ENCODE measurements at places on chromosomes 6 and 20.

- no peak for DNase-seq
Observed at GRCh38 chr6:156879591-156879990, 102.4 kb downstream of the ARID1B start.

GRCh38 chr6:402901-403658 lies 11.5 kb downstream of the IRF4 start:
- no peak for DNase-seq

GRCh38 chr6:13260831-13261230 lies 67.5 kb downstream of the TBC1D7 start:
- DNase-seq = no peak

GRCh38 chr6:75102301-75102700 lies 103.6 kb downstream of the COL12A1 start:
- DNase-seq = no peak

DNA sequence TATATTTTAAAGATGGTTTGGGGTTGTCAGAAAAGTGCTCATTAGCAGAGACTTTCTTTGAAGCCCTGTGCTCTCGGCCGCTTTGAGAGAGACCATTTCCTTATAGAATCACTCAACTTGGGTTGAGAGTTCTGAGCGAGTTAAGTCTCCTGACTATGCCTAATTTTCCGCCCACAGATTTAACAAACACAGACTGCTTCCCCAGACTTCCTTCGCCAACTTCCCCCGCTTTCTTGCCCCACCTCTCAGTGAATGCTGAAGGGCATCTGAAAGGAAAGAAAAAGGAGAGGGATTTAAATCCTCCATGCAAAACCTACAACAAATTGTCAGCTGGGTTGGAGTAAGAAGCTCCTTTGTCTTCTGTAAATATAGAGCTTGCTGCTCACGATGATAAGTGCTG lies 224.0 kb downstream of the EYA2 start:
- no peak for DNase-seq

DNA sequence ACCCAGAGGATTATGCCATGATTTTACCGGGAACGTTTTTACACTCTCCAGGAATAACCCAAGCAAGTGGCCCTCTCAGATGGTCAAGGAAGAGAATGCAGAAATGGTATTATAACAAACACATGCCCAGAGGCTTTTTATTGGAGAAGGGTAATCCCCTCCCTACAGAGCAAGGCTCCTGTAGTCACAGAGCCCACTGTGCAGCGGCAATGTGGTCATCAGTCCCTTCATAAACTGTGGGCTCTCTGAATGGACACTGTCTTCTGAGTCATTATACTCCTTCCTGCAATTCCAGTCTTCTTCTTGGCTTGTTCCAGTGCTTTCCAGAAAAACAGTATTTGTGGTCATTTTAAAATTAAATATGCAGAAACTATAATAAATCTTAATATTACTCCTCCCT lies 74.7 kb downstream of the LAMA4 start:
- DNase-seq = no peak

- no peak for DNase-seq
Observed at GRCh38 chr6:148457137-148457842, 114.7 kb downstream of the SASH1 start.

DNA sequence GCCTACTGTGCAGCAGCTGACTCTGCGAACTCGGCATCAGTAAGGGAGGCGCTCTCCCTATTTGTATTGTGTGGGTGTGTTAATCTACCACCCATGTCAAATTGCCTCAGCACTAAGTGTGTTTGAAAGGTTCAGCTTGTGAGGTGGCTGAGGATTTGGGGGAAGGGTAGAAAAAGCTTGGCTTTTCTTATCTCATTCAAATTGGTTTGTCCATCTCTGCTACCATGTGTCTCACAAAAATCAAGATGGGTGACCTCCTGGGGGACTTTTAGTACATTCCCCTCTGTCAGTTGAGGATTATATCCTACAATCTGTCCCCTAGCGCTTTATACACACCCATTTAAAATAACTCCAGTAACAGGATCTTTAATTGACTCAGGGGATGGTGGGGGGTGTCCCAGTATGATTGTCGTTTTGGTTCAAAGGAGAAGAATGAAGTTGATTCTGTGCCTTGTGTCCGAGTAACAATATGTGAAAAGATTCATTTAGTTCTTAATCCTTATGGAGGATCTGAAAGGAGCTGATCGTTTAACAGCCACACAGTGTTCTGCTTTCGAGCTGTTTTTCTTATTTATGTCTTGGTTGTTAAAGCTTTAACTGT lies 609.6 kb downstream of the PKHD1 start:
- DNase-seq = no peak

- DNase-seq = no peak
Observed at GRCh38 chr6:28208111-28208659, 16.9 kb upstream of the ZSCAN9 start.

- no peak for DNase-seq
Observed at GRCh38 chr6:115902436-115902835, 158.3 kb downstream of the FRK start.

DNA sequence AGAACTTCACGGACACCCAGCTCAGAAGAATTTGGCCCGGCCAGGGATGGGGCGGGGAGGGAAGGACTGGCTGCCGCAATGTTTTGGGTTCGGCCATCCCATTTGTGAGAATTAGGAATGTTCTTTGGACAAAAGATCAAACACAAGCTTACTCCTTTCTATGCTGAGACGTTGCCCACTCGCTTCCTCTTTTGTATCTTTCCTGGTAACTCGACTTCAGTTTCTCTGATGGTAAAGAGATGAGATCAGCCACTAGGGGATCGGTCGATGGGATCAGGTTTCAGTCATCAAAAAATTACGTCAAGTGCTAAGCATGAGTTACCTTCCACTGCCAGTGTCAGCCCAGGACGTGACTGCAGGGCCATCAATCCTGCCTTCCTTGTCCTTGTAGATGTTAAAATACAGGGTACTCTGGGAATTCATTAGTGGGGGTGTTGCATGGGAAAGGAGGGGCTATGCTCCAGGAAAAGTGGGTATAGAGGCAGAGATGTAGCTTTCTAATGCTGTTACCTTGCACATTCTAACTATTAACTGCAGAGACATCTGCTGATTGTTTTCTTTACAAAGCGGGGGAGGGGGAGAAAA lies 190.2 kb downstream of the TSHZ2 start:
- DNase-seq = no peak

DNA sequence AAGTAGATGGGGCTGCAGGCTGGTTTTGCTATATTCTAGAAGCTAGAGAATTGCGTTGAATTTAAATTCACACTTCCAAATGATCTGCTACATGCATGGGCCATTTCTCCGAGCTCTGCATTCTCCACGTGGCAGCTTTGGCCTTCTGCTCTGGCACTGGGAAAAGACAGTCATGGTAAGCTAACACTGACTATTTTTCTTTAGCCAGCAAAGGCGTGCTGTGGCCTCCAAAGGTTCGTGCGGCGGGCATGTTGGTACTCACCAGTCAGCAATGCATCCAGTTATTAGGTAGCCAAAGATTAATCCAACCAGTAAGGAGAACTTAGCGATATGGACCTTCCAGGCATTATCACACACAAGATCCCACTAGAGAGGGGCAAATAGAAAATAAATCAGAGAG lies 41.4 kb downstream of the SLC22A23 start:
- DNase-seq = no peak
